ENCODE measurements at places on chromosomes 2 and 18. TPM values are rescaled to one million over a fixed set of nuclear protein-coding genes. Genes with fewer than 3 reads are reported as not detected.

The GALNT13 gene
- 0.45 TPM for total RNA-seq

The TUBA4B gene
- not detected for total RNA-seq

The C2orf78 gene
- total RNA-seq: not detected

The CDK15 gene
- total RNA-seq: 4.5 TPM

DNA sequence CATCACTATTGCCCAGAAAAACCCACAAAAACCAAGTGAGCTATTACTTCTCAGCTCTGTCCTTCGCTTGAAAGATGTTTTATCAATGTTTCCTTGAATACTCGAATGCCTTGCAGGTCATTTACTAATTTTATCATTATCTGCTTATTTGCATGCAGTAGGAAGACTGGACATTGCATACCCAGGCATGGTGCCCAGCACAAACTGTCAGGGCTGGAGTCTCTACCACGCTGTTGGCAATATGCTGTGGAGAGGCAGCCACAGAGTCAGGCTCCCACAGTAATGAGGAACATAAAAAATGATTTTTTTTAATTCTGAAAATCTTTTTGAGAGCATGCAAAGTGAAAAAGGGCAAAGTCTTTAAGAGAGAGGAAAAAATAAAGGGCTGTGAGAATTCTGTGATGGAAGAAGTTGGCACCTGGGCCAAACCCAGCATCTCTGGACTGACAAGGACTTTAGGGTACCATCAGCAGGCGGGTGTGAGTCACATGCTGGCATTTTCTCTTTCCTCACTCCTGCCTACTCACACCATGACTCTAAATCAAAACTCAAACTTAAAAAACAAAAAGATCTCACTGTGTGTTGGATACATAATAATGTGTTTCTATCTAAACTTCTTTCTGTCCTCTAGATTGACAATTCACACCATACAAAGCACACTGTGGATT is 709.8 kb upstream of the FANCL start:
- DNase-seq: no peak

The ABCG8 gene
- not detected for total RNA-seq

- no peak for DNase-seq
These were observed 361.8 kb downstream of the ALK start for GRCh38 chr2:29559578-29559977.

DNA sequence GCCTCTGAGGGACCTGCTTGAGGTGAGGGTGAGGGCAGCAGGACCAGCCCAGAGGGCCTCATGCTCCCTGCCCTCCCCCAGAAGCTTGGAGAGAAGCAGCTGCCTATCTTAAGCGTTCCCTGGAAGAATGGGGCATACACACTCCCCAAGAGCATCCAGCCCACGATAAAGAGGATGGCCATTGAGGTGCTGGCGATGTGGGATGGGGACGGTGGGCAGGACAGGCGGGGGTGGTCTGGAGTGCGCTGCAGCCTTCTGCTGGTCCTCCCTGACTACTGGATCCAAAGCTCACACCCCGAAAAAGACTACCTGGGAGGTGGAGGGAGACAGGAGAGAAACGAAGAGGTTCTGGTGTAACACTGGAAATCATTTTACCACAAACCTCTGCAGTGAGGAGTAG is 45.6 kb downstream of the LMAN2L start:
- no peak for DNase-seq

DNA sequence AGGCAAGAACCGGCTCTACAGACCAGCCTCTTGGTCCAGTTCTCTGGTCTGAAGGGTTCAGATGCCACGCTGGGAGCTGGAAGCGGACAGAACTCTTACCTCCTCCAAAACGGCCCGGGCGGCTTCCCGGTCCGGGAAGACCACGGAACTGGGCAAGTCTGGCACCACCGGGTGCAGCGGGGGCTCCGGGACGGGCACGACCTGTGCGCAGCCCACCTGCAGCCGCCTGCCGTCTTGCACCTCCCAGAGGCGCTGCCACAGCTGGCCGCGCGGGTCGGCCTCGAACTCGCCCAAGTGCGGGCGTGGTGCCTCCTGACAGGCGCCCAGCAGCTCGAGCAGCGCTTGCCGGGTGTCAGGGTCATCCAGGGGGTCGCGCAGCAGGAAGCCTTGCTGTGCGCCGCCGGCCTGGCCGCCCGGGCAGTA is 773 bp downstream of the CMPK2 start:
- no peak for DNase-seq
